CD4-positive, alpha-beta T cell treated with Interleukin-12 subunit alpha and Interleukin-12 subunit beta, for 1 hour (primary cell): ENCODE measurements at places on chromosomes 5 and 9.
A peak's percentile ranks its signal among the peaks of the same experiment; 100 is the strongest.

- no peak for DNase-seq
Observed at GRCh38 chr5:116444373-116445295, 130.0 kb downstream of the SEMA6A start.

DNA sequence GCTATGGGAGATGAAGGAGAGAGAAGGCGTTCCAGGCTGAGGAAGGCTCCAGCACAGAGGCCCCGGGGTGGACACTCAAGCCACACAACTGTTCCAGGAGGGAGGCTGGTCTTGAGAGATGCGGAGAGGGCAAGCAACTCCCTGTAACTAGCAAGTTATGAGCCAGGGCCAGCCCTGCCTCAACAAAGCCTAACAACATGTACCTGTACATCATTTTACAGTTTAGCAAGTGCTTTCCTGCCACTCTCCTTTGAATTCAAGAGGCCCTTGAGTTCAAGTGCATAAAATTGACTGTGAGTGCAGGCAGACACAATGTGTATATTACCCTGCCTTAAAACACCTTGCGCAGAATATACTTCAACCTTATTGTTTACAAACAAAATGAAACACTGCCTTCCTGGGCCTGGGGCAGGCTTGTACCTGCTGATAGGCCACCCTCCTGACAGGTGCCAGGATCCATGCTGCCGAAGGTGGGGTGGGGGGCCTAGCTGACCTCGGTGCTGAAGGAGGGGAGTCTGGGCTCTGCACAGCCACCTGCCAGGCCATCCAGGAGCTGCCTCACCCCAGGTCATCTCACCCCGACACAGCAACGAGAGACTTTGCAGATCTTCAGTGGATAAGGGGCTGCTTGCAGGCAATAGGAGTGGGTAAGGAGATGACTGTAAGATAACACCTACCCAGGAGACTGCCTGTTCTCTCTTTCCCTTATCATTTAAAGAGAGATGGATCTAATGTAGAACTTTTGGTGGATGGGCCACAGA is 80.0 kb downstream of the PPARGC1B start:
- DNase-seq = no peak

- DNase-seq = no peak
Observed at GRCh38 chr5:101942321-101942882, 353.7 kb downstream of the SLCO4C1 start.

DNA sequence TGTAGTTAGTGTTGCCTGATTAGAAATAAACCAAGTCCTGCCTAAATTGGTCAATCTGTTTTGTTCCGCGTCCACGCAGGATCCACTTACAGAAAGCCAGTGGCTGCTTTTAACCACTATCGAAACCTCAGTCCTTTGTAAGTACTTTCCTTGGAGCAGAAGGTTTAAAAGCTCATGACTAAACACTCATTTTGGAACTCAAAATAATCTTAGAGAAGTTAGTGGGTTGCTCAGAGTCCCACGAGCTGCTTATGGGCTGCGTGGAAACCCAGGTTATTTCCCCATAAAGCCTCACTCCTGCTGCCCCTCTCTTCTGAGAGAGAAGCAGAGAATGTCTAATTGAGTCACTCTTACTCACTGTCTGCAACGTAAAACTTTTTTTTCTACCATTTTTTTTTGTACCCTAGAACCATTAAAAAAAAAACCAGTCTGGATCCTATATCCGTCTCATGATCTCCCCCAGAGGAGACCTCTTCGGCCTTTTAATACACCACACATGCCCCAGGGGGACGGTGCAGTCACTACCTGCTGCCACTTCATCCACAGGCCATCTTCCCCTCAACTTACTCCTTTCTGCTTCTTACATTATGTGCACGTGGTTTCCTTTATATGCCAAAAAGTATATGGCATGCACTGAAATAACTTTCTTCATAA is 7.6 kb downstream of the BASP1 start:
- DNase-seq = no peak

DNA sequence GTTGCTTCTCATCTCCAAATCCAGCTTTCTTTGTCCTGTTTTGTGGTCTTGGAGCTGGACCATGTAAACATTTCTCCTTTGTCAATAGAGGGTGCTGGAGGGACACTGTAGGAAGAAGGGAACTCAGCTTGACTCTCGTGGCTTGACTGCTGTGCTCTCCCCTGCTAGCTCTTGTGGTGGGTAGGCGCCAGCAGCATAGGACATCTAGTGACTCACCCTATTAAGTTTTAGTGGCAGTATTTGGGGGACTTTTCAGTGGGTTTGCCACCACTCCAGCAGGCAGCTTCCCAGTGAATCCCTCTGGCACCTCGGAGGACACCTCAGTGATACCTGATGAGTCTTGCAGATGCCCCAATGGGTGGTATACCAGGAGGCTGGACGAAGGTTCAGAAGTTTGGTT is 97.8 kb downstream of the TSSK1B start:
- peak; percentile 10 for DNase-seq

DNA sequence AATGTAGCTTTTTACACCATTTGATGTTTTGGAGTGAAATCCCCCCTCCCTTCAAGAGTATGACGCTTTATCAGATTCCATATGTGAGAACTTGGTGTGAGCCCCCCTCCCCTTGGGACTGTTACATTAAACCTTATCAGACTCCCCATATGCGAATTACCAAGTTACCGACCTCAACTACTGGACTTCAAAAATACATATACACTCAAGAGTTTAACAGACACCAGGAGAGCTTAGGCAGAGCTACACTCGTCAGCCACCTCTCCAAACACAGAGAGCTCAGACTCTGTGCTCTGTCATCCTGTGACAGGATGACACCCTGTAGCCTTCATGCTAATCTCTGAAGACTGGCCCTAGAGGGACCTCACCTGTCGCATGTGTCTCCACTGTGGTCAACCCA is 50.2 kb downstream of the FAM114A2 start:
- DNase-seq = no peak

DNA sequence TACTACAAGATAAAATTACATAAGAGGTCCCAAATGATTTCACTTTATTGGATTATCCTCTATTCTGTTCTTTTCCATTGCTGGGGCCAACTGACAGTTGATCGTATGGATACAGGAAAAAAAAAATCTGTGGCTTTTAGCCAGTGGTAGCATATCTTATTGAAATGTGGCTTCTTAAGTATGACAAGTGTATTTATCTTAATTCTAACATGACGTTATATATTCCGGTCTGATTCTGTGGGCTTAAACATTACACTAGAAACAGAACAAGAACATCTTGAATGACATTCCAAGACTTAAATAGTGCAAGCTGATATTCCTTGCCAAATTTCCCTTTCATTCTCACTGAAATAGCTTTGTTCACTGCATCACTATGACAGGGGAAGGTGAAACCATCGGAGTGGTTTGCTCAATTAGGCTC is 117.9 kb downstream of the INSYN2B start:
- no peak for DNase-seq
